ENCODE measurements at places on chromosomes 13 and 19.

GRCh38 chr13:45046445-45046844 is 57.1 kb downstream of the GPALPP1 start:
- no peak for DNase-seq

GRCh38 chr13:44790289-44790688 is 199.0 kb downstream of the NUFIP1 start:
- no peak for DNase-seq

- no peak for DNase-seq
These were observed 11.0 kb downstream of the MOB3A start for GRCh38 chr19:2084993-2085720.

GRCh38 chr19:14425696-14426138 is 6.6 kb upstream of the DDX39A start:
- DNase-seq, result no peak

- no peak for DNase-seq
These were observed 685 bp downstream of the LENG9 start for GRCh38 chr19:54462655-54463530.

GRCh38 chr19:48500830-48501493 is 10.7 kb downstream of the LMTK3 start:
- DNase-seq, result no peak

- no peak for DNase-seq
These were observed 66.5 kb downstream of the DGKH start for GRCh38 chr13:42114912-42115311.

DNA sequence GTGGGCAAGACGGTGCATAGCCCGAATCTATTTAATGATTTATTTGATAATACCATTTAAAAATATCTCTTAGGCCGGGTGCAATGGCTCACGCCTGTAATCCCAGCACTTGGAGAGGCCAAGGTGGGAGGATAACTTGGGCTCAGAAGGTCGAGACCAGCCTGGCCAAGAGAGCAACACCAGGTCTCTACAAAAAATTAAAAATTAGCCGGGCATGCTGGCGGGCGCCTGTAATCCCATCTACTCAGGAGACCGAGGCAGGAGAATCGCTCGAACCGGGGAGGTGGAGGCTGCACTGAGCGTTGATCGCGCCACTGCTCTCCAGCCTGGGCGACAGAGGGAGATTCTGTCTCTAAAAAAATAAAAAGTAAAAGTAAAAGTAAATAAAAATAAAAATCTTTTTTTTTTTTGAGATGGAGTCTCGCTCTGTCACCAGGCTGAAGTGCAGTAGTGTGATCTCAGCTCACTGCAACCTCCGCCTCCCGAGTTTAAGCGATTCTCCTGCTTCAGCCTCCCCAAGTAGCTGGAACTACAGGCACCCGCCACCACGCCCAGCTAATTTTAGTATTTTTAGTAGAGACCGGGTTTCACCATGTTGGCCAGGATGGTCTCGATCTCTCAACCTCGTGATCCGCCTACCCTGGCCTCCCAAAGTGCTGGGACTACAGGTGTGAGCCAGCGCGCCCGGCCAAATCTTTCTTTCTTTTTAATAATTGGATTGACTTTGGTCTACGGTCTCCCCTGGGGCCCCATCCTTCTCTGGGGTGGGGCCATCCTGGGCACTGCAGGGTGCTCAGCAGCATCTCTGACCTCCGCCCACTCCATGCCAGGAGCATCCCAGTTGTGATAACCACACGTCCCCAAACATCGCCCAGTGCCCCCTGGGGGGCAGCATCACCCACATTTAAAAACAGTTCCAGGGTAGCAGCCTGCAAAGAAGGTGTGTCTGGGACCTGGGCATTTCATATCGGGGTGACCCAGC is 90.7 kb downstream of the GNG7 start:
- DNase-seq, result no peak

- DNase-seq, result no peak
These were observed 30.7 kb upstream of the POMP start for GRCh38 chr13:28628241-28628640.

Measured in NCI-H146 (cell line).